ENCODE measurements at places on chromosomes 5 and 9. TPM values are rescaled to one million over a fixed set of nuclear protein-coding genes. Genes with fewer than 3 reads are reported as not detected.

GRCh38 chr5:55911784-55912653 lies 60.9 kb downstream of the IL31RA start:
- no peak for DNase-seq

DNA sequence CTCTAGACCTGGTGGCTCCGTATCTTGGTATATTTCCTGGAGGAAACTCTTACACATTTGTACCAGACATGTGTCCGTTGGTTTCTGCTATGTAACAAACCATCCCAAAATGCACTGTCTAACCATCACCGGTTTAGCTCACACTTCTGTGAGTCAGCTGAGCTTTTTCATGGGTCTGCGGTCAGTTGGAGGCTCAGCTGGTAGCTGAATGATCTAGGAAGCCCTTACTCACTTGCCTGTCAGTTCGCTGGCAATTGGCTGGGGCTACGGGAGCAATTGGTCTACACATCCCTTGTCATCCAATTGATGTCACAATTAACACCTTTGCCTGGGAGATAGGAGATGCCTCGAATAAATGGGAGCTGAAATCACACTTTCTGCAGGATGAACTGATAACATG lies 11.6 kb upstream of the WHRN start:
- DNase-seq: no peak

DNA sequence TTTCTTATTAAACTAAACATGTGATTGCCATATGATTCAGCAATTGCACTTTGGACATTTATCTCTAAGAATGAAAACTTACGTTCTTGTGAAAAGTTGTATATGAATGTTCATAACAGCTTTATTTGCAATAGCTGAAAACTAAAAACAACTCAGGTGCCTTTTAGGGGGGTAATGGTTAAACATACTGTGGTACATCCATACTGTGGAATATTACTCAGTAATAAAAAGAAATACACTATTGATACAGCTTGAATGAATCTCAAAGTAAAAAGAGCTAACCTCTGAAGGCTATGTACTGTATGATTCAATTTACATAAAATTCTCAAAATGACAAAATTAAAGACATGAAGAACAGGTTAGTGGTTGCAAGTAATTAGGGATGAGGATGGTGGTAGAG lies 339.5 kb upstream of the PAPPA start:
- no peak for DNase-seq

GRCh38 chr9:110606179-110606790 lies 26.7 kb upstream of the SVEP1 start:
- DNase-seq: no peak

Gene SV2C
- polyA plus RNA-seq: not detected

All from muscle of arm (tissue), 14 donors.